ENCODE measurements at places on chromosomes 1 and 21.

DNA sequence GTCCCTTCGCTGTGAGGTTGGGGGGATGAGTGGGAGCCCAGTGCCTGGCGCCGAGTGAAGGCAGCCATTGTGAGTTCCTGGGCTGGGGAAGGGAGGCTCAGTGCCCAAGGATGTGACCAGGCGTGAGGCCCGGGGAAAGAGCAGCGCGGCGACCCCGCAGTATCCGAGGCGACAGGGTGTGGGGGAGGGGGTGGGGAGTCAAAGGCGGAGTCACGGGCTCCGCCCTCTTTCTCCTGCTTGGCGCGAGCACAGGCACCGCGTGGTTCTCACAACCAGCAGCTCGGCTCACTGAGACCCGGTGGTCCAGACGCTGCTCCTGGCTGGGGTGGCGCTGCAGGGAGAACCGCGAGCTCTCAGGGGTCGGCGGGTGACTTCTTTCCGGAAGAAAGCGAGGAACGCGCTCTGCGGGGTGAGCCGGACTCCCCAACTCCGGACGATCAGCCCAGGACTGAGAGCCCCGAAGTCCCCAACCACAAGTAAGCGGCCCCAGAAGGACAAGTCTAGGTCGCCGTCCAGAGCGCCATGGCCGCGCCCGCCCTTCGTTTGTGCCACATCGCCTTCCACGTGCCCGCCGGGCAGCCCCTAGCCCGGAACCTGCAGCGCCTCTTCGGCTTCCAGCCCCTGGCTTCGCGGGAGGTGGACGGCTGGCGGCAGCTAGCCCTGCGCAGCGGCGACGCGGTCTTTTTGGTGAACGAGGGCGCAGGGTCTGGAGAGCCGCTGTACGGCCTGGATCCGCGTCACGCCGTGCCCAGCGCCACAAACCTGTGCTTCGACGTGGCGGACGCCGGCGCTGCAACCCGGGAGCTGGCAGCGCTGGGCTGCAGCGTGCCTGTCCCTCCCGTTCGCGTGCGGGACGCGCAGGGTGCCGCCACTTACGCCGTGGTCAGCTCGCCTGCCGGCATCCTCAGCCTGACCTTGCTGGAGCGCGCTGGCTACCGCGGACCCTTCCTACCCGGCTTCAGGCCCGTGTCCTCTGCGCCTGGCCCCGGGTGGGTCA lies at the start of gene HPDL:
HPDL (plus strand) TSS at position 269 of the 997 bp plus-strand sequence; CDS start at position 523, 254 bp downstream.
- DNase-seq: peak; percentile 94

GRCh38 chr1:163191301-163191700 lies 11.4 kb downstream of the RGS5 start:
- DNase-seq: no peak

DNA sequence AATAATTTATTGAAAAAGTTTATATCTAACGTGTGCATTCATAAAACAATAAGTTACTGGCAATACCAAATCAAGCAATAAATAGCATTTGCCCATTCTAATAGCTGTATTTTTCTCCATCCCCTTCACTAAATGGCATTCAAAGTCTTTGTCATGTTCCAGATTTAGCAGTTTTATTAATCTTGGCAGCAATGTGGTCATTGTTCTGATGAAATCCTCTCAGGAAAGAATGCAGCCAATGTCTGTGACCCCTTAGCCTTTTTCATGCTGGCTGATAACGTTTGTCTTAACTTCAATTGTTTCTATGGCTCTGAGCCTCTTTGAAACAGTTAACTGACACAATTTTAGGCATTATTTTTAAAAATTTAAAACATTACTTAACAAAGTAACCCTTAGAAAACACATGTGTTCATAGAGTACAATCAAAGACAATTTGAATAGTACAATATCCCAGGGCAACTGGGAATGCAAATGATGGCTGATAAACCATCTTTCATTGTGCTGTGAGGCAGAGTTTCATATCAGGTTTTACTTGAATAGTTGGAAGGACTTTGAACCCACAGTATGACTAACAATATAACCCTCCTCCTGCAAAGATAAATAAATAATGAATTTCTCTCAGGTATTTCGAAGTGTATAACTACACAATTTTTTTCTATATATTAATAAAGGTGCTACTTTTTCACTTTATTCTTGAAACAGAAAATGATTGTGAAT lies 217.5 kb downstream of the LRRIQ3 start:
- DNase-seq: no peak

DNA sequence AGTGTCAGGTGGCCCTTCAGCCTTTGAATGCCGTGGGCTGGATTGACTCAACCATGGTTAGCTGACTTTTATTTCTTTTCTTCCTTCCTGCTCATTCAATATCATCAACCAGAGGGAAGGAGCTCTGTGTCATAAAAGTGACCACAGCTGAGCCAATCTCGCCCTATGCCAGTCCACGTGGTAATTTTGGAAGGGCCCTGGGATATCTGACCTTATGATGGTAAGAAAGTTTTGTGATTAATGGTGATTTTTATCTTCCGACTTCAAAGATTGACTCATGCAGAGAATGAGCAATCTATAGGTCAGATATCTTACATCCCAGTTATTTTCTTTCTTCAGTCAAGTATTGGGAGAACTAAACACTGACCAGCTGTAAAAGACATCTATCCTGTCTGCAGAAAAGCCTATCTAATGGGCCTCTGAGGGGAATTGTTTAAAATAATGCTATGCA lies 170.3 kb downstream of the ZC3H11B start:
- DNase-seq: no peak

- peak; percentile 72 for DNase-seq
Measured at GRCh38 chr1:10651389-10651766, 145.1 kb downstream of the CASZ1 start.

- peak; percentile 24 for DNase-seq
Measured at GRCh38 chr1:109634771-109635750, 15.4 kb downstream of the AMPD2 start.

- peak; percentile 66 for DNase-seq
Measured at GRCh38 chr1:163561580-163562295, 240.0 kb downstream of the NUF2 start.
